ENCODE measurements at places on chromosomes 7 and 10. TPM values are rescaled to one million over a fixed set of nuclear protein-coding genes. Genes with fewer than 3 reads are reported as not detected.

The MUC3A gene
- not detected for total RNA-seq

The ANKRD61 gene
- total RNA-seq: 0.80 TPM

The AGAP5 gene
- 8.8 TPM for total RNA-seq

The SNCG gene
- 8.2 TPM for total RNA-seq

Data from neural crest cell (in vitro differentiated cells).